ENCODE measurements at places on chromosomes 3 and 15.

DNA sequence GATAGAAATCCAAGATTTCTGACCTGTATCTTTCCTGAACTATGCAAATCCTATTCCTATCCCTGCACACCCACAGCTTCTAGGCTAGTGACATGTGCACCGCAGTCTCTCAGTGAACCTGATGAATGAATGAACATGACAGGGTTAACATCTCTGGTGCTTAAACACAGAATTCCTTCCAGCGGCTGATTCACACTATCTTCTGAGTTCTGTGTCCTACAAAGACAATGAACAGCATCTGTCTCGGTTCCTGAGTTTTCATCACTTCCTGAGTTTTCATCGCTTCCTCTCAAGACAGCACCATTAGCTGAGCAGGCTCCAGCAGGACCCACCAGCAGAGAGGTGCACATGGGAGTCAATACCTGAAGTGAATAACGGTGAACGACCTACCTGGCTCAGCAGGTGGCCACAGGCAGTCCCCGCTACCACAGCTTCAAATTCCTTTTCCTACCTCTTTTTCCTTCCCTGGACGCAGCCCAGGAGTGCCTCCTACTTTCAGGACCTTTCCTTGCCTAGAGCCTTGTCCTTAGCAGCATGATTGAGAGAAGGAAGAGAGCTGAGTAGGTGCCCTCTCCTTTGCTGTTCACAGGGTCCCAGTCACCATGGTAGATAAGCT, 113.5 kb downstream of the IGF2BP2 start:
- no peak for DNase-seq

DNA sequence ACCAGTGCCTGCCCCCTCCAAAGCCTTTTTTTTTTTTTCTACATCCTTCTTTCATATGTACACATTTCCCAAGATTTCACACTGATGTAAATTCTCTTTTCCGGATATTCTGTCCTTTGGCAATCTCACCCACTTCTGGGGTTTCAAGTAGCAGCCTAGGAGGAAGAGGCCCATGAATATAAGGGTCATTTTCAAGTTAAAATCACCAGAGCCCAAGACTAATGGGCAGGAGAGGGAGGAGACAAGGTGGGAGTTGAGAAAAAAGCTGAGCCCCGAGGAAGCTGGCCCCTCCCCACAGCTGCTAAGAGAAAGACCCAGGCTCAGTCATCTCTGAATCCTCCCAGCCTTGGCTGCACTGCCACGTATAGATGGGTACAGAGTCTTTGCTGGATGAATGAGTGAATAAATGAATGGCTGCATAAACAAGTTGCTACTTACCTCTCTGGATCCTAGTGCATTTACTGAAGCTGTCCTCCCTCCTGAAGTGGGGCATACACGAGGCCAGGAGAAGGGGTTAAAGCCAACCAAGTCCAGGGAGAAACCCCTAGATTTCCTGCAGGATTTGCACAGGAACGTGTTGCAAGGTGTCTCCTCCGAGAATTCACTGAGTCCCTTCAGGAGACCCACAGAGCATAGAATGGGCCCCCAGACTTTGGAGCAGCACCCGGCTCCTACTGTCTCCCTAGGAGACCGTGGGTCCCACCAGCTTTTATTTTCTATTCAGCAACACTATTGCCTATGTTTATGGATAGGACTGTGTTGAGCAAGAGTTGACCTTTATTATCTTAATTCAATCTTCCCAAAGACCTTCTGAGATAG, 100.8 kb upstream of the LIPC start:
- no peak for DNase-seq

- DNase-seq: no peak
Observed at GRCh38 chr3:53263907-53264306, 8.1 kb upstream of the TKT start.

GRCh38 chr3:106338582-106339214, 469.9 kb upstream of the CBLB start:
- no peak for DNase-seq

- DNase-seq: no peak
Observed at GRCh38 chr3:8793242-8793641, 23.8 kb upstream of the OXTR start.

DNA sequence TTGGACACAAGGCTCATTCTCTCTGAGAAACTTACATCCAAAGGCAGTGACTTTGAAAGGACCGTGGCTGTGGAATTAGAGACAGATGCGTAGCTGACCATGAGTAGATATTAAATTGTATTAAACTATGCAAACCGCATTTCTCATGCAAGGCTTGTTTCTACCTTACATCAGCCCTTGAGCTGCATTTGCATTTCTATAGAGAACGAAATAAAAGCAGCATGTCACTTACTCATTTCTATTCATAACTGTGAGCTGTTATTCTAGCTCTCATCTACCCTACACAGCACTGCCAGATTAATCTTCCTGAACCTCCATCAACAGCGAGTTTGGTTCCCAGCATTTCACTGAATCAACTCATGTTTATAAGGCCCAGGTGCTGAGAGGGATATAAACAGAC, 72.3 kb downstream of the THSD4 start:
- DNase-seq: no peak

GRCh38 chr3:28699283-28699682, 350.7 kb upstream of the AZI2 start:
- no peak for DNase-seq

DNA sequence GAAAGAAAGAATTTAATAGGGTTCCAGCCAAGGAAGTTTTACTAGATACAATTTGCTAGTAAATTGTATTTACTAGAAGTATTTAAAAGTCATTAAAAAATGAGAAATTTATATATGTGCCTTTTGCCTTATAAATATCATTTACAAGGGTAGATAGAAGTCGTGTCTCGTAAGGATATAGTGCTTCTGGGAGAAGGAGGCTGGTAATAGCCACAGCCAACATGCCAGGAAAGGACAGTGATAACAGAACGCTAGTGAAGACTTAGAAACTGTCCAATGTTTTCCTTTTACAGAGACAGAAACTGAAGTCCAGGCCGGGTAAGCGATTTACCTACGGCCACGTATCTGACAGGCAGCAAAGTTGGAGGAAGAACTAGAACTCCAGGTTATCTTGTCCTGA, 113.5 kb upstream of the LRRN1 start:
- DNase-seq: no peak

- DNase-seq: no peak
Observed at GRCh38 chr15:32125595-32125994, 95.3 kb downstream of the CHRNA7 start.

GRCh38 chr3:14358426-14359211, 43.8 kb upstream of the SLC6A6 start:
- no peak for DNase-seq

- no peak for DNase-seq
Observed at GRCh38 chr3:32383136-32383711, 8.4 kb upstream of the CMTM7 start.

- no peak for DNase-seq
Observed at GRCh38 chr3:184741259-184741556, 29.3 kb upstream of the MAGEF1 start.

DNA sequence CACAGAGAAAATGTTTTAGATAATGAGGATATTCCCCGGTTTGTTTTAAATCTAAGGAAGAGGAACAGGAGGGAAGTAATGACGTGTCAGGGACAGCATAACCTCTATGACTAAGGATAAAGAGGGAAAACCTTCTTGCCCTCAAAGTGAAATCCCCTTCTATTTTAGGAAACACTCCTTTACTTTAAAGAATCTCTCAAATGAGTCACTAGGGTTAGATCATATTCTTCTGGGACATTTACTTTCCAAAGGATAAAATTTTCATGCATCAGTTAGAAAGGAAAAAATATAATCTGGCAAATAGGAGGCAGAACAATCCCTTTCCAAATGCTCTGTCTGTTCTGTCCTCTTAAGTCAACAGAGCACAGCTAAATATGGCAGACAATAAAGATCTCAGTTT, 43.2 kb upstream of the UBE2E2 start:
- DNase-seq: no peak

DNA sequence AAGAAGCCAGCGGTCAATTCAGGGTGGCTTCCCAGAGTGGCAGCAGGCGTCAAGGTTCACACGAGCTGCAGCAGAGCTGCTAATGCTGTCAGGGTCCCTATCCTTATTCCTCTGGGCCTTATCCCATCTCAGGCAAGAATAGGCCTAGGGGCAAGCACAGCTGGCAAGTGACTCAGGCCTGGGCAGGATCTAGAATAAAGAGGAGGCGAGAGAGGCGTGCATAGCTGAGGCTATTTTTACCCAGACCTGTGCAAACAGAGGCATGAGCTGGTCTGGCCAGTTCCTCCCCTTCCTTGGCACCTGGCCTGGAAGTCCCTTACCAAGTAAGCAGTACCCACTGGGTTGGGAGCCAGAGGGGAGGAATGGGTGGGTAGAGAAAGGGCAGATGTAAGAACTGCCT, 12.2 kb upstream of the VIPR1 start:
- DNase-seq: no peak

GRCh38 chr15:45715528-45715927, 80.7 kb downstream of the SQOR start:
- no peak for DNase-seq

DNA sequence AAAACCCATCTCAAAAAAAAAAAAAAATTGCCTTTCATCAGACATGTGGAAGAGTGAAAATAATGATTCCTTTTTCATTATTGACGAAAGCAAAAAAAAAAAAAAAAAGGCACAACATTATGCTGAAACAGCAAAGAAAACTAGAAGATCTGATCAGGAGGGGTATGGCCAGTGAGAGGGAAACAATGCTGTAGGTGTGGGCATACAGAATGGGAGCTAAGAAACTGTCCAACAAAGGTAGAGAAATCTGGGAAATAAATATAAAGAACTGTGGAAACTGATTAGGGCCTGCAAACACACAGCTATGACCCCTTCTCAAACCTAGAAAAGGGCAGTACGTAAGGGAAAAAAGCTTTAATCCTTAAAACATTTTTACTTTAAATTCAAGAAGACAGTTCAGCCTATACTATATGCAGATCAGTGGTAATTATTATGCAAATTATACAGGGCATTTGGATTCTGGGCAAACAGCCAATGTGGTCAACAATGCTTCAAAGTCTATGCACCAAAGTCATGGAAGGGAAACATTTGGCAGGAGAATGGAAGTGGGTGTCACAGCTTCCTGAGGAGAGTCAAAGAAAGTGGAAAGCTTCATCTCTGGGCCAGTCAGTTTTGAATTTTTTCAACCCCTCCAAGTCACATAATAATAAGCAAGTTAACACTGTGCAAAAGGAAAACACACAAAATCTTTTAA, 68.3 kb upstream of the SLC12A8 start:
- DNase-seq: no peak

GRCh38 chr3:102497571-102497970, 62.8 kb downstream of the ZPLD1 start:
- no peak for DNase-seq

DNA sequence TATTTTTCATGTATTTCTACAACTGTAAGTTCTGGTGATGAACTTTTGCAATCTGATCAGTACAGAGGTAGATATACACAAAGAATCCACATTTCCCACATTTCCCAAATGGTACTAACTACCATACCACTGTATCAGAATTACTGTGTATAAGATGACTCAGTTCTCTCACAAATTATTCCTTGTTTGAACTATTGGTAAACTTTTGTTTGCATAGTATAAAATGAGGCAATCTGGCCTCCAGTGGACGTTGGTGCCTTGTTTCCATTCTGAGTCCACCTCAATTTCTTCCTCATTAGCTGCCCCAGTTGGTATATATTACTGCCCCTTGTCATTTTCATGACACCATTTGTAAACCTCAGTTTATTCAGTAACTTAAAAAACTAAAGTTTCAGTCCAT, 38.5 kb downstream of the SPTSSB start:
- DNase-seq: no peak

DNA sequence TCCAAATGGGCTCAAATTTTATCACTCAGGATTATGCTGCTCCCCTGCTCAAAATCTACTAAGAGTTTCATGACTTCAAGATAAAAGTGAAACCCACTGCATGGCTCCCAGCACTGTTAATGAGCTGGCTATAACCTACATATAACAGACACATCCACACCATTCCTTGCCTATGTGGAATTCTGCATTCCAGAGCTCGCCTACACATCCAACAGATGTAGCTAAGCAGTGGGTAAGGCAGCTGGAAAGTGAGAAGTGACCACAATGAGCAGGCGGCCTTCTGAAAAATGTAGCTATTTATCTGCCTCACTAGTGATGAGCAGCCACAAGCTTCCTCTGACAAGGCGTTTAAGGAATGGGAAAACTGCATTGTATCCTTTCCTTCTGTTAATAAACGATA, 92.0 kb upstream of the TRIM42 start:
- DNase-seq: no peak

DNA sequence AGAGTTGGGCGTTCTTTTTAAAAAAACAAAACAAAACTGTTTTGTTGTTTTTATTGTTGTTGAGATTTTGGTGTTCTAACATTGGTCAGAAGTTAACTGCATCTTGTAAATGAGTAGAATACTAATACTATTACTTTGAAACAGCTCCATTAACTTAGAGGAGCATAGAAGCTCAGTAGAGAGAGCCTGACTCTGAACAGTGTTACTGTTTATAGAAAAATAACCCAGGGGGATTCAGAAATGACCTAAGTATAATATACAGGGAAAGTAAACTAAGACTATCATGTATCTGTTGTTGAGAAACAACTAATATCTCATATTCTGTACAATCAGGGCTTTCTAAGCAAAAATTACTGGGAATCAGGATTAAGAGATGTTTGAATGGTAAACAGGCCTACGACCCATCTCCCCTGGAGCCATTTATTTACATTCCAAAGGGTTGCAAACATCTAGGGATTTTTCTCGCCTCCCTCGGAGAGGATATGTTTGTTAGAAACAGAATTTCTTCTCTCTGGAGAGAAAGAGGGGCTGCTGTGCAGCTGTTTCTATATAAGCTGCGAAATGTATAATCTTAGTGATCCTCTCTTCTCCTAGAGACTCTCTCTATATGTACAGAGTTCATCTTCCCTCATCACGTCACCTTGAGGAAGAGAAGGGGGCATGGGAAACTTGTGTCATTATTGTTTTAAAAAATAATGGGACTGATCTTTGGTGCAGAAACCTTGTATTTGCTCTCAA, 827.5 kb upstream of the DPPA4 start:
- no peak for DNase-seq

- no peak for DNase-seq
Observed at GRCh38 chr15:57549935-57550334, 41.8 kb upstream of the MYZAP start.

GRCh38 chr3:146544929-146545528, 622 bp upstream of the PLSCR1 start:
- no peak for DNase-seq

GRCh38 chr3:100776746-100777145, 67.5 kb downstream of the TFG start:
- no peak for DNase-seq
